ENCODE measurements at places on chromosomes 2 and 18. TPM values are rescaled to one million over a fixed set of nuclear protein-coding genes. Genes with fewer than 3 reads are reported as not detected.

The AGXT gene
- not detected for total RNA-seq

- no peaks in the 10 kb centered on the region for H3K27me3 ChIP-seq
- H3K36me3 ChIP-seq = no peaks in the 10 kb centered on the region
- H3K4me1 ChIP-seq = no peaks in the 10 kb centered on the region
- H3K27ac ChIP-seq = no peak overlapping the region
Observed at GRCh38 chr2:169716238-169716886, 17.3 kb upstream of the KLHL23 start.

DNA sequence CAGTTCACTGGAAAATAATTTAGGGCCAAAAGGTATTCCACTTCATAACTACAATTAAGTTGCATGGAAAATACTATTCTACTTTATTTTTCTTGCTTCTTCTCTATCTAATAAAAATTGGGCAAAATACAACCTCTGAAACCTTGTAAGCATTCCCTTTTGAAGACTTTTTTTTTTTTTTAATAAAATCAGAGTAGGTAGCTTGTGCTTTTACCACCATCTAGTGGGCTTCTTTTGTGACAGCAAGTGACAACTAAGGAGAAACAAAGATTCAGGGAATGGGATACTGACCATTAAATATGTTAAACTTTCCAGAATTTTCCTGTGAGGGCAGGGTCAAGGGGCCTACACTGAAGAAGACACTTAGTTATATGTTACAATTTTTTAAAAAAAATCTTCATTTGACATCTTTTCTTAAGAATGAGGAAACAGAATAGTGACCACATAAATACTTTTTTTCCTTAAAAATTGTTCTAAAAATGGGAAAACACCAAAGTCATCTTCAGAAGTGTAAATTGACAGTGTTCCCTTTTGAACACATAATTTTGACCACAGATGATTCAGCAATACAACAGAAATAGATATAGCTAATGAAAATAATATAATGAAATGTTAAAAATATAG lies 1183.2 kb upstream of the ACVR2A start:
- DNase-seq = no peak
- H3K4me1 ChIP-seq = no peaks in the 10 kb centered on the region
- no peak overlapping the region for H3K4me3 ChIP-seq
- H3K36me3 ChIP-seq = no peaks in the 10 kb centered on the region
- H3K27me3 ChIP-seq = no peaks in the 10 kb centered on the region

GRCh38 chr2:239731998-239732665 lies 293.0 kb downstream of the NDUFA10 start:
- H3K27ac ChIP-seq = no peak overlapping the region
- no peaks in the 10 kb centered on the region for H3K36me3 ChIP-seq
- no peak for DNase-seq

DNA sequence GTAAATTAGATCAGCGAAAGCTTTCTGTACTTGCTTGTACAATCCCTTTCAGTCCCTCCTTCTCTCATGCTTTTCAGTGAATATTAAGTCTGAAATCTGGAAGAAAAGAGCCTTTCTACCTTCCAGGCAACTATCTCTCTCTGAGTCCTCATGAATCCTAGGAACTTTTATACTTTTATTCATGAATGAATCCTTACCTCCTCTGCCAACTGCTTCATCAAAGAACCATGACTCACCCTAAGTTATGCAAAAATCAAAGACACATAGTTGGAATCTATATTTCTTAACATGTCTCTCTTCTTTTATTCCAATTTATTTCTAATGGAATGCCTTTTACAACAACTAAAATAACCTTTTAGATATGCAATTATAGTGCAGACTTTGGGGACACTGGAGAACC lies 394.2 kb downstream of the CLIP4 start:
- H3K4me3 ChIP-seq = no peak overlapping the region
- H3K36me3 ChIP-seq = no peaks in the 10 kb centered on the region
